ENCODE measurements at places on chromosomes 2 and 18.
A peak's percentile ranks its signal among the peaks of the same experiment; 100 is the strongest.

GRCh38 chr2:119674711-119675500 is 4.1 kb upstream of the TMEM177 start:
- no peak for DNase-seq

DNA sequence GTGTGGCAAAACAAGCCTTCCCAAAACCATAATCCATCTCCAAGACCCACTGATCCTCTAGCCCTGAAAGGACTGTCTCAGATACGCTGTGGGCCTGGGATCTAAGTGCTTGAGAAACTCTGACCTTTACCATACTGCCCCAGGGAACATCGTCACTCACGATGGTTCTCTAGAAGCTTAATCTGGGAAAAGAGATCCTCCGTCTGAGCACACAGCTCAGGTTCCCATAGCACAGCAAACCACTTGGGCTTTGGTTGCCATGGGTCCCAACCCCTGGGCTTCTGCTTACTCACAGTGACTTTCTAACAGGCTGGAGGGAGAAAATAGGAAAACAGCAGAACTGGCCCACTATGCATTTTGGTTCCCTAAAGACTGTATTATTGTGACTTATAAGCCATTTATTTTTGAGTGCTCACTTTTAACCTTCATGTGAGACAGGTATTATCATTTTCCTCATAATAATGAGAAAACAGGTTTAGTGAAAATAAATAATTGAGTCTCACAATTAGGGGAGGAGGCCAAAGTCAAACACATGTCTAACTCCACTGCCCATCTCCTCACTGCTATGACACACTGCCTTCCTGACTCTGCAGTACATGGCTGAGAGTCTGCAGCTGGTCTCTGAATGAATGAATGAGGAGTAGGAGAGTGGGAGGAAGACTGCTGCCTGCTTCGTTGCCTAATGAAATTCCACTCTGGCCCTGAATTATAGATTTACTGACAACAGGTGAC is 46.7 kb downstream of the REEP1 start:
- no peak for DNase-seq

- DNase-seq, result no peak
Measured at GRCh38 chr18:11873670-11874340, 22.6 kb downstream of the CHMP1B start.

GRCh38 chr2:123993728-123994323 is 31.3 kb upstream of the CNTNAP5 start:
- DNase-seq, result peak; percentile 1

- DNase-seq, result peak; percentile 17
Measured at GRCh38 chr2:25566694-25567093, 106.7 kb downstream of the DTNB start.

- DNase-seq, result no peak
Measured at GRCh38 chr2:5465859-5466258, 226.3 kb upstream of the SOX11 start.

DNA sequence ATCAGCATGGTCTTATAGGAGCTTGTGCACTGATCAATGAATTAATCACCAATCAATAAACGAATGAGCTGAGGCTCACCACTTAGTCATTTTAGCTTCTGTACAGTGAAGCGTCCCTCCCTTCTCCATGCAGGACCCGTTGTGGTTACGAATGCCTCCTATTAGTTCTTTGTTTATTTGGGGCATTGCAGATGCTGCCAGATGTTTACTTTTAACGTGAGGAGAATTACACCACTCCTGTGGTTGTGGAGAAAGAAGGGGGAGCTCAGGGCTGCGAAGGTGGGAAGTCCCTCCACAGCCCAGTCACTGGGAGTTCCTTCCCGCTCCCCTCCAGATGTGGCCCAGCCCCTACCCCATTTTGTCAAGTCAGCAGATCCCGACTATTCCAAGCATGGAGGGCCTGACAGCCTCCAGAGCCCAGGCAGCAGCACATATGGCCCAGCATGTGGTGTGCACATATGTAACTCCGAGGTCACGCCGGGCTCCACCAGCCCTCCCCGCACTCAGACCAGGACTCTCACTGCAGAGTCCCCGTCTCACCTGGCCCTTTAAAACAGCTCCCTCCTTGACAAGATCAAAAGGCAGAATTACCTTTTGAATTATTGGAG is 20.9 kb downstream of the PKDCC start:
- DNase-seq, result no peak

DNA sequence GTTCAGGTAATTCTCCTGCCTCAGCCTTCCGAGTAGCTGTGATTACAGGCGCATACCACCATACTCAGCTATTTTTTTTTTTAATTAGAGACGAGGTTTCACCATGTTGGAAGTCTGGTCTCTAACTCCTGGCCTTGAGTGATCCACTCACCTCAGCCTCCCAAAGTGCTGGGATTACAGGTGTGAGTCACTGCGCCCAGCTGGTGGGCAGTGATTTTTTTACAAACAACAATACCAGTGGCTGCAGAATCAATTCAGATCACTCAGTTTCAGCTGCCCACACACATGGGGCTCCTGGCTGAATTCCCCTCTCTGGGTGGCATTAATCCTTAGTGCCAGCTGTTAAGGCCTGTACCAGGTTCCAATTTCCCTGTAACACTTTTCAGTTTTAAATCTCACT is 13.3 kb upstream of the CYRIA start:
- DNase-seq, result no peak

- DNase-seq, result no peak
Measured at GRCh38 chr18:13231151-13231550, 12.6 kb downstream of the LDLRAD4 start.

DNA sequence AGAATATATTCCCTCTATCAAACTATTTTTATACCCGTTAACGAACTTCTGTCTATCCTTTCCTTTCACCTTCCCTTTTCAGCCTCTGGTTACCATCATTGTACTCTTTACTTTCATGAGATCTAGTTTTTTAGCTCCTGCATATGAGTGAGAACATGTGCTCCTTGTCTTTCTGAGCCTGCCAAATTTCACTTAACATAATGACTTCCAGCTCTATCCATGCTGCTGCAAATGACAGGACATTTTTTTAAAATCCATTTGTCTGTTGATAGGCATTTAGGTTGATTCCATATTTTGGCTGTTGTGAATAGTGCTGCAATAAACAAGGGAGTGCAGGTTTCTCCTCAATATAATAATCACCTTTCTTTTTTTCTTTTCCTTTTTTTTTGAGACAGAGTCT is 8.2 kb upstream of the CCDC195 start:
- DNase-seq, result peak; percentile 10

- no peak for DNase-seq
Measured at GRCh38 chr2:150470435-150470834, 17.0 kb downstream of the RND3 start.

DNA sequence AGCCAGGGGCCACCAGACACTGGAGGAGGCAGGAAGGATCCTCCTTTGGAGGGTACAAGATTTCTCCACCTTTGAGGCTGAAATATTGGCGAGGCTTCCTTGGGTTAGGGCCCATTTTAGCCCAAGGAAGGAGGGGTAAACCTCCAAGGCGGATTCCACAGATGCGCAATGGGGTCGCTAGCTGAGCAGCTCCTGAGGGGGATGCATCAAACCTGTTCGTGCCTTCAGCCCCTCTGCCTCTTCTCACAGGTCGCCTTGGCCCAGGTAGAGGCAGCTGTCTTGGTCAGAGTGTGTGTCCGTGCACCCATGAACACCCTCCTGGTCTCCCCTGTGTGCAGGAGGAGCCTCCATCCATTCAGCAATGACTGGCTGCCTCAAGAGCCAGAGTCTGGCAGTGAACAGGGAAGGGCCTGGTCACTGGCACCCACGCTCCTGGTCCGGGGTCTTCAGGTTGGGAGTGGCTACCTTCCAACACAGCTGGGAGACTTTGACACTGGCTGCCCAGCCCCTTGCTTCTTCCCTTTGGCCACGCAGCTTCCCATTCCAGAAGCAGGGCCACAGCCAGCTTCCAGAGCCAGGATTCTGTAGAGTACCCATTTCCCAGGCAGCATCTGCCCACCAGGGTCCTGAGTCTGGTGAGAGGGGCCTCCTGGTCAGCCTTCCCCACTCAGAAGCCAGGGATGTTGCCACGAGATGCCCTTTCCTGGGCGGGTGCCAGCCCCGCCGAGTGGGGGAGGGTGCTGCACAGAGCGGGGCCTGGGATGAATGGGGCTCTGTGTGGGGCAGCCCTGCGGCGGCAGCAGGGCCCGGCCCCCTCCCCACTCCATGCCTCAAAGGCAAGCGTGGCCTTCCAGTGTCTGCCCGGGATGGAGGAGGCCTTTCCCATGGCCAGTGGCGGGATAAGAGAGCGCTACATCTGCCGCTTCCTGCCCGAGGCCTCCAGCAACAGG is 95.8 kb upstream of the GPC1 start:
- no peak for DNase-seq

DNA sequence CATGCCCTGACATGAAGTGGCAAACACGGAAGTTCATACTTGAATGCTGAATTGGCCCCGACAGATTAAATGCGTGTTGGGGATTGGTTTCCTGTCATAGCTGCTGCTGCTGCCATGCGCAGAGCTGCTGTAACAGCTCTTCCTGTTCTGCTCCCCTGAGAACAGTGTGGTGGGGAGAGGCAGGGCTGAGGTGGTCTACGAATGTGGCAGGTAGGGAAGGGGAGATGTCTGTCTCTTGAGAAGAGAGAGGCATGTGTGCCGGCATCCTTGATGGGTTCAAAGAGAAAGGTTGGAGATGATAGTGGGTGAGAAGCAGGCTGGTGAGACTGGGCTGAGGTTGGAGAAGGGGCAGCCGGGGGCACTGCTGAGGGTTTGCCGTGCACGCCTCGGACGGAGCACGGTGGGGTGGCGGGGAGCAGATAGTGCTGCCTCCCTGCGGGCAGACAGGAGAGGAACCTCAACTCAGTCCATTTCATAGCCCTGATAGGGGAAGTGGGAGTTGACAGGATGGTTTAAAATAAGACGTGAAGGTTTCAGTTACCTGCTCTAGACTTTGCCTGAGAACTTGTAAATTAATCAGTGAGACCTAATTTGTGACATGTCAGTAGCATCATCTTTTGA is 46.1 kb downstream of the TMEM185B start:
- DNase-seq, result no peak

- no peak for DNase-seq
Measured at GRCh38 chr18:75658330-75658729, 230.8 kb upstream of the SMIM21 start.

GRCh38 chr2:232466221-232466620 is 10.3 kb downstream of the ALPI start:
- no peak for DNase-seq

DNA sequence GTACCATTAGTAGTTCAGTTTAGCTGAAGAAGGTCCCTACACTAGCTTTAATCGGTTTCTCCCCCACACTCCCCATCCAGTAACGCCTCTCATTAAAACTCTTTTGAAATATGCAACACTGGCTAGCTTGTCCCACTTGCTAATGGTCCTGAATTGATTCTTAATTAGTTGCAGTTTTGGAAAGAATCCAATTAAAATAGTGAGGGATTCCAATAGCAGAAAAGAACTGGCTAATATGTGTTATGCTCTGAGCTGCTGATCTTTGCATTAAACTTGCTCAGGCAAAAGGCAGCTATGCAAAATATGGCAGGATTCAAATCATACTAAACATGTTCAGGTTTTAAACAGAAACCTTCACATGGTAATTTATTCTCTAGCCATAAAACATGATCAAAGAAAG is 252.5 kb upstream of the HNRNPA3 start:
- DNase-seq, result no peak

DNA sequence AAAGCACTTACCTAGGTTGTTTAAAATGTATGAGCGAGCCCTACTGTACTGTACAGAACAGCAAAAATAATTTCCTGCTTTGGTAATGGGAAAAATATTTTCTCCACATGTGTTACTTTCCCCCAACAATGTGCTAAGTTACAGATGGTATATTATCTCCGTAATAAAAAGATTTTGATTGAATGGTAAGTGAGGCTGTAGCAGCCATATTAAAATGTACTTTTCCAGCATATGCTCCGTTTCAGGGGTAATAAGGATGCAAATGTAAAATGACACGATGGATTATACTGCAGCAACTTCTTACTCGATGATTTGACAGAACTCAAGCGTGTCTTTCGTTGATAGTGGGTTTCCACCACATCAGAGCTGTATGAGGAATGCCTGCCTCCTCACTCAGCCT is 50.5 kb downstream of the OSBPL6 start:
- DNase-seq, result peak; percentile 58

DNA sequence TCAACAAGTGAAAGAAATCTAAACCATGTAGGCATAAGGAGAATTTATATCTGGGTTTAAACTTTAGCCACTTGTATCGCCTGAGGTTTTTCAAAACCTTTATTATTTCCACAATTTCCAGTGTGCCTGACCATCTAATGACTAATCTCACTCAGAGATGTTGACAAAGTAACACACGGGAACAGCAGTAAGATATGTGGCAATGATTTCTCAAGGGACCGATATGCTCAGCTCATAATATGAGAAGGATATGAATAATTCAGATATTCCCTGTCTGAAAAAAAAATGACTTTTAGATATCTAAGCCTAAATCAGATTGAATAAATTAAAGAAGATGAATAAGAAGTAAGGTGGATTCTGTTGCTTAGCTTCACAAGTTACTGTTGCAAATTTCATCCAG is 43.5 kb downstream of the TMEM163 start:
- DNase-seq, result no peak

GRCh38 chr2:133641942-133642725 is 73.9 kb upstream of the NCKAP5 start:
- DNase-seq, result no peak

DNA sequence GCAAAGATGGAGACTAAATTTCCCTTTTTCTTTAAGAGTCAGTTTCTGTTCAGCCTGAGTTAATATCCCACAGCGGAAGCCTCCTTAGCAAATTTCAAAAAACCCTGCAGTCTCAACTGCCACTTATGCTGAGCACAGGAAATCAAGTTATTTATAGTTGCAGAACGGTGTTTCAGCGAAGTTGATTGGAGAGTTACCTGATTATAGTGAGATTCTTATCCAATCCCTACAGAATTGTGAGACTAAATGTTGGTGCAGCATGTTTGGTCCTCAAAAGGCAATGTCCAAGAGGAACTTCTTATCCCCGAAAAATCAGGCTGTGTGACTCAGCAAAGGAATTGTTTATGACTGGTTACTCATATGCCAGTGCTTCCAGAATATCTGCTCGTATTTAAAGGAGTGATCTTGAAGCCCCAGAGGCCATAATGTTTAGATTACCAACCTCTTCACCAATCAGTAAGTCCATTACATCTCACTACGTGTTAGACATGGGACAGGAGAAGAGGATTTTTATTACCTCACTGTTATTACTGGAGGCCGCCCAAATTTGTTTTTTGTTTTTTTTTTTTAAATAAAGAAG is 67.9 kb downstream of the LRRFIP1 start:
- peak; percentile 90 for DNase-seq

DNA sequence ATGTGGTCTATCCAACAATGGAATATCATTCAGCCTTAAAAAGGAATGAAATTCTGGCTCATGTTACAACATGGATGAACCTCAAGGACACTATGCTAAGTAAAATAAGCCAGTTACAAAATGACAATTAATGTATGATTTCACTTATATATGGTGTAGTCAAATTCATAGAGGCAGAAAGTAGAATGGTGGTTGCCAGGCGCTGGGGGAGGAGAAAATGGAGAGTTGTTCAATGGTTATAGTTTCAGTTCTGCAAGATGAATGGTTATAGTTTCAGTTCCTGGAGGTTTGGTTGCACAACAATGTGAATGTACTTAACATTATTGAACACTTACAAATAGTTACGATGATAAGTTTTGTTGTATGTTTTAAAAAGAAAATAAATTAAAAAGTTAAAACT is 79.2 kb upstream of the IL1R2 start:
- no peak for DNase-seq

GRCh38 chr2:73264332-73264606 is 20.0 kb downstream of the FBXO41 start:
- no peak for DNase-seq

- no peak for DNase-seq
Measured at GRCh38 chr2:165533331-165533730, 63.8 kb downstream of the CSRNP3 start.
